ENCODE measurements at places on chromosomes 1 and 21. TPM values are rescaled to one million over a fixed set of nuclear protein-coding genes. Genes with fewer than 3 reads are reported as not detected.

DNA sequence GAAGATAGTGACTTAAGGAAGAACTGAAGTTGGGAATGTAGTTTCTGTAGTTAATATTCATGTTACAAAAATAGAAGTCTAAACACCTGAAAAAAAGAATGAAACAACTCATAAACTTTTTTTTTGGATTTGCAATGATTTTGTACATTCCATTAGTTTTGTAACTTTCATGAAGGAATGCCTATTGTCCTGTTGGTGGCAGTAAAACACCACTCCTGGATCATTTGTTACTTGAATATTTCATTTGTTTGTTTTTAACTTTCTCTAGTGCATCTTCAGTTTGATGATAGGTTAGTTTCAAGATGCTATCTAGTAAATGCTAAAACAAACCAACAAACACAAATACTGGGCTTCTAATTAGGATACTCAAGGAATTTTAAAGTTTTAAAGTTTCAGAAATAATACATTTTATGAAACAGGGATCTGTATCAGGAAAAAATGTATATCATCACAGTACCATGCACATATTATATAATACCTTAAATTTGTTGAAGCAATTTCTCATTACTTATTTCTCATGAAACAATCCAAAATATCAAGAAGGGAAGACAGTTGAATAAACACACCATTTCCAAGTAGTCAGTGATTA lies 229.7 kb upstream of the CACYBP start:
- DNase-seq, result peak; percentile 39

- no peak for DNase-seq
These were observed 1.2 kb downstream of the SYTL1 start for GRCh38 chr1:27342778-27343638.

DNA sequence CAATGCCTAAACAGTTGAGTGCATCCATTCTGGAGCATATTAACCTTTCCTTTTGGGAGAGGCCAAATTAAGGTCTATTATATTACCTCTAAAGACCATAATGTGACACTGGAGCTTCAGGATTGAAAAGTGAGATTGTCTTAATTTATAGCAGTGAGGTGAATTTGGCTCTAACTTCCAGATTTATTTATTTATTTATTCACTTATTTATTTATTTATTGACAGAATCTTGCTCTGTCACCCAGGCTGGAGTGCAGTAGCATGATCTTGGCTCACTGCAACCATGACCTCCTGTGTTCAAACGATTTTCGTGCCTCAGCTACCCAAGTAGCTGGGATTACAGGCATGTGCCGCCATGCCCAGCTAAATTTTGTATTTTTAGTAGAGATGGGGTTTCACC lies 19.1 kb downstream of the ZCCHC17 start:
- DNase-seq, result no peak

DNA sequence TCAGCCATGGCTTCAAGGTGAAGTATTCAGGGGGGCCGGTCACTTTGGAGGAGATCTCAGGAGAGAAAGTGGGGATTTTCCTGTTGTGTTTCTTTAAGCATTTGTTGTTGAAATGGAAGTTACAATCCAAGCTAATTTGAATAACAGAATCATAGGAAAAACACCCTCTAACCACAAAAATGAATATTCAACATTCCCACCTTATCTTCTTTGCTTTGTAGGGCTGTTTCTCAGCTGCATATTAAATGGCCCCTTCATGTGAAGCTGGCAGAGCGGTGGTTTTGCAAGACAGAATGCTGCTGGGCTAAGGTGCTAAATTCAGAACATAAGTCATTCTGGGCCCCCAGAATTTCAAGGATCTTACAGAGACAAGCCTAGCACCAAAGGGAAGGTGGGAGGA lies 279.0 kb downstream of the RRAGC start:
- DNase-seq, result no peak

DNA sequence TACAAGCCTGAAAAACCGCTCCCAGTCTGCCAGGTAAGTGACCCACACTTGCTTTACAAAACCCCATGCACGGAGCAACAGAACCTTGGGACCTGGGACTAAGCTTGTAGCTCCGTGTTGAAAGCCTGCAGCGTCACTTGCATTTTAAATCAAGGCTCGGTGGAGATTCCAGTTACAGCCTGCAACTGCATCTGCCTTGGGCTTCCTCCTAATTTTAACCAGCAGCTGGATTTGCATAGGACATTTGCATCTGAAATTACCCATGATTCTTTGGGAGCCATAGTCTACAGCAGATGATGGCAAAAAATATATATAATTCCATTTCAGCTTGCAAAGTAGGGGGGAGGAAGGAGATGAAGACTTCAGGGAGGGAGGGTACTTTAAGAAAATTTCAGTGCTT lies 62.4 kb upstream of the IGSF21 start:
- no peak for DNase-seq

- no peak for DNase-seq
These were observed 579 bp upstream of the TENT5C start for GRCh38 chr1:117605164-117605773.

- no peak for DNase-seq
These were observed 47.1 kb downstream of the PRDM15 start for GRCh38 chr21:41831866-41832595.

DNA sequence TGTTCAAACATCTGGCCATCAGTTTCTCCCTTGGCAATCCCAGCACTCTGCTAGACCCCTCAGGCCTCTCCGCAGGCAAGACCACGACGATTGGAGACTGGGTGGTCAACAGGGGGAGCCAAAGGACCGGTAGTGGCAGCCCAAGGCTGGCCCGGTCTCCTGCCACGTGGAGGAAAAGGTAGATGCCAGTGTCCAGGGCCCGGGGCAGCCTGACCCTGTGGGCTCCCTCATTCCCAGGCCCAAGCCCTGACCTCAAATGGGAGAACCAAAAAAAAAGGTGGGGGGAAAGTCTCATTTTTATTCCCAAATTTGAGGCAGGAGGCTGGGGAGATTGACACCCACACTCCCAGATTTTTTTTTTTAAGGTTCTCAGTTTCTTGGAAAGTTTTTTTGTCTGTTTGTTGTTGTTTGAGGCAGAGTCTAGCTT lies 24.8 kb downstream of the S100A6 start:
- no peak for DNase-seq

DNA sequence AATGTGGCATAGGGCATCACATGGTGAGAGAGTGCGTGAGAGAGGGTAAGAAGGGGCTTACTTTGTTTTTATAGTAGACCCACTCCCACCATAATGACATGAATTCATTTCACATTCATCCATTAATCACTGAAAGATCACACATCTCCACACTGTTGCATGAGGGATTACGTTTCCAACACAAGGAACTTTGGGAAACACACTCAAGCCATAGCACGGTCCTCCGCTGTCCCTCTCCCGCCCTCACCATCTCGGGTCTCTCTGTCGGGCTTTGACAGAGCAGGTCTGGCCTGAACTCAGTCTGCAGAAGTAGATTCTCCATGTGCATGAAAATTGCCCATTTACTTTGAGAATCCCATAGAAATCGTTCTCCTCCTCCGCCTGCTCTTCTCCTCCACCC lies 312.2 kb downstream of the MATN1 start:
- no peak for DNase-seq

- DNase-seq, result peak; percentile 86
These were observed 43.3 kb downstream of the IARS2 start for GRCh38 chr1:220137019-220137786.

DNA sequence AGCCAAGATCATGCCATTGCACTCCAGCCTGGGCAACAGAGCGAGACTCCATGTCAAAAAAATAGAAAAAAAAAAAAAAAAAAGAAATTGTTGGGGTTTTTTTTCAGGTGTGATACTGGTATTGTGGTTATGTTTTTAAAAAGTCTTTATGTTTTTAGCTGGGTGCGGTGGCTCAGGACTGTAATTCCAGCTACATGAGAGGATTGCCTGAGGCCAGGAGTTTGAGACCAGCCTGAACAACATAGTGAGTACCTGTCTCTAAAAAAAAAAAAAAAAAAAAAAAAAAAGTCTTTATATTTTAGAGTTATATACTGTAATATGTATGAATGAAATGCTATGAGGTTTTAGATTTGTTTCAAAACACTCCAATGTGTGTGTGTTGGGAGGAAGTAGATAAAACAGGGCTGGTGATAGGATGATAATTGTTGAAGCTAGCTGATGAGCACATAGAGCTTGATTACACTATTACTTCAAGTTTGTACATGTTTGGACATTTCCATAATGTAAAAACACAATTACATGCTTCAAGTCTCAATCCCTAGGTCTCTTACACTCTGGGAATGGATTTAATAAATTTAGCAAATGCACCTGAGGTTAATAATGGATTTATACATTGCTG lies 30.2 kb upstream of the ATP5PO start:
- DNase-seq, result no peak

DNA sequence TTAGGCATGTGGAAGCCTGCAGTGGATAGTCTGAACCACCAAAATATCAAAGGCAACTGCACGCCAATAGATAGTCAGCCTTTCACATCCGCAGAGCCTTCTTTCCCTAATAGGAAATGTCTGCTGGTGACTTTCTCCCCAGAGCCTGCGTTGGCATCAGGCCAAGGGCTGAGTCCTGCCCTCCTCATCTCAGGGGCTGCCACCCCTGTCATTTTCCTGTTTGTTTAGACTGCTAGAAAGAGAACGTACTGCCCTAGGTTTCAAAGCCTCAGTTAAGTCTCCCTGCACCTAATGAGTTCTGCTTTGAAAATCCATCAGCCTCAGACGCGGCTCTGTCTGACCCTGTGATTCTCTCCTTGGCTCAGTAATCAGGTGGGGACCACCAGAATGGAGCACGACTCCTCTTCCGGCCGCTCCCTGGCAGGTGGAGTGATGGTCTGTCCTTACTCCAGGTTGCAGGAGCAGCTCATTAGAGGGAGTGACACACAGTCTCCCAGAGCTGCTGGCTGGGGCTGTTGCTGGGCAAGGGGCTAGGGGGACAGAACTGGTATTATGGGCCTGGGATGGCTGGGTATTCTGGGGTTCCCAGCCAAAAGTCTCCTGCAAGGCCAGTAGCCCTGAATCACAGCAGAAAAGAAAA lies 27.3 kb downstream of the STUM start:
- DNase-seq, result no peak

GRCh38 chr21:29669416-29669815 lies 270.4 kb downstream of the GRIK1 start:
- DNase-seq, result no peak

DNA sequence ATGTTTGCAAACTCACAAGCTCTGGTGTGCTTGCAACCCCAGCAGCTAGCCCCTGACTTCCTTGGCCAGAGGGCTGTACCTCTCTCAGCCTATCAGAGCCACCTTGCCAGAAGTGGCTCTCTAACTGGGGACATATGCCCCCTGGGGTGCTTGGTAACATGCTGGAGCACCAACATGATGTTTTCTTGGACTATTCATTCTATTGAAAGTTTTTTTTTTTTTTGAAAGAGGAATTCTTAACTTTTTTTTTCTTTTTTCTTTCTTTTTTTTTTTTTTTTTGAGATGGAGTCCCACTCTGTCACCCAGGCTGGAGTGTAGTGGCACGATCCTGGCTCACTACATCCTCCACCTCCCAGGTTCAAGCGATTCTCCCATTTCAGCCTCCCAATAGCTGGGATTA lies 14.7 kb upstream of the CAPN8 start:
- no peak for DNase-seq

- no peak for DNase-seq
These were observed 884 bp downstream of the SPATA6 start for GRCh38 chr1:48470950-48471690.

DNA sequence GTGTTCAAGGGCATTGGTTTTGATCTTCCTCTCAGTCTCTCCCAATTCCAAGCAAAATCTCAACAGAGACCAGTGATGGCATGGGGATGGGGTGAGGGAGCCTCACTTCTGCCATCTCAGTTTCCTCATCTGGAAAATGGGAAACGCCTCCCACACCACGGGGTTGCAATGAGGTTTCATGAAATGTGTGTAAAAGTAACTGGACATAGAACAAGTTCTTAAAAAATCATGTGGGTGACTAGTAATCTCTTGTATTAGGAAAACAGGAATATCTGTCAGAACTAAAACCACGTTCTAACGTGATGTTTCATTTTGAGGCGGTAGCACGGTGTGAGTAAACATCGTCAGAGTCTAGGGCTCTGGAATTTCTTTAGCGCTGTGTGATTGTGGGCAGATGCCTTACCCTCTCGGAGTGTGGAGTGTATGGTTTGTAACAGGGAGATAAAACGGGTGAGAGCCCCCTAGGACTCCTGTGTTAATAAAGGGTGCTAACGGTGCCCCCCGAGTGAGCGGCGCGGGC lies 55.5 kb upstream of the DNAJC6 start:
- no peak for DNase-seq

GRCh38 chr1:168518201-168518689 lies 25.6 kb downstream of the XCL2 start:
- no peak for DNase-seq

- no peak for DNase-seq
These were observed 580.4 kb downstream of the USP25 start for GRCh38 chr21:16310176-16310575.

GRCh38 chr1:178367151-178367550 lies 129.6 kb downstream of the CLEC20A start:
- DNase-seq, result no peak

- no peak for DNase-seq
These were observed 22.7 kb upstream of the EYA3 start for GRCh38 chr1:28111157-28111556.

DNA sequence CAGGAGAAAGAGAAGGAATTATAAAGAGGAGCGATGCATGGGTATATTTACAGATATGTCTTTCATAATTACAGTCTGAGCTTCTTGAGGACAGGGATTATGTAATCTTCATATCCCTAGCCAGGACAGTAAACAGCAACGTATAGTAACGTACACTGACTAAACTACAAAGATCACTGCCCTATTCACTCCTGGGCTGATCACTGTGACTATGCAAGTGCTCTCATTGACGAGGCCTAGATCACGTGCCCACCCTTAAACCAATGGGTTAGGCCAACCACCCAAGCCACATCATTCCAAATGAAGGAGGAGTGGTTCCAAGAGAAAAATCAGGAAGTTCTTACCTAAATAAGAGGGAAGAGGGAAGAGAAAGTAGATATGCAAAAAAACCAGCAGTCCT lies 18.5 kb downstream of the PIK3R3 start:
- DNase-seq, result no peak

Gene CFHR2
- total RNA-seq, result not detected

Gene LEPROT
- total RNA-seq, result 54.2 TPM

Gene GNL2
- total RNA-seq, result 55.2 TPM

Gene PYHIN1
- total RNA-seq, result not detected

Gene MYOM3
- 0.23 TPM for total RNA-seq

Gene FOXD2
- total RNA-seq, result 0.18 TPM

Gene RAB25
- total RNA-seq, result not detected

Gene FHAD1
- total RNA-seq, result 0.34 TPM

Gene AKR7A3
- total RNA-seq, result 0.88 TPM

Gene PBX1
- 8.7 TPM for total RNA-seq

Gene LCA5L
- total RNA-seq, result 0.53 TPM

Gene DCDC2B
- total RNA-seq, result not detected

Gene RPS8
- total RNA-seq, result 1,433 TPM

Gene BRDT
- total RNA-seq, result not detected

All from glomerular endothelial cell (primary cell).